NCI-H2227 treated with DMSO at 0.1 percent for 48 hours (cell line): ENCODE measurements at places on chromosomes 6 and 20.
A peak's percentile ranks its signal among the peaks of the same experiment; 100 is the strongest.

DNA sequence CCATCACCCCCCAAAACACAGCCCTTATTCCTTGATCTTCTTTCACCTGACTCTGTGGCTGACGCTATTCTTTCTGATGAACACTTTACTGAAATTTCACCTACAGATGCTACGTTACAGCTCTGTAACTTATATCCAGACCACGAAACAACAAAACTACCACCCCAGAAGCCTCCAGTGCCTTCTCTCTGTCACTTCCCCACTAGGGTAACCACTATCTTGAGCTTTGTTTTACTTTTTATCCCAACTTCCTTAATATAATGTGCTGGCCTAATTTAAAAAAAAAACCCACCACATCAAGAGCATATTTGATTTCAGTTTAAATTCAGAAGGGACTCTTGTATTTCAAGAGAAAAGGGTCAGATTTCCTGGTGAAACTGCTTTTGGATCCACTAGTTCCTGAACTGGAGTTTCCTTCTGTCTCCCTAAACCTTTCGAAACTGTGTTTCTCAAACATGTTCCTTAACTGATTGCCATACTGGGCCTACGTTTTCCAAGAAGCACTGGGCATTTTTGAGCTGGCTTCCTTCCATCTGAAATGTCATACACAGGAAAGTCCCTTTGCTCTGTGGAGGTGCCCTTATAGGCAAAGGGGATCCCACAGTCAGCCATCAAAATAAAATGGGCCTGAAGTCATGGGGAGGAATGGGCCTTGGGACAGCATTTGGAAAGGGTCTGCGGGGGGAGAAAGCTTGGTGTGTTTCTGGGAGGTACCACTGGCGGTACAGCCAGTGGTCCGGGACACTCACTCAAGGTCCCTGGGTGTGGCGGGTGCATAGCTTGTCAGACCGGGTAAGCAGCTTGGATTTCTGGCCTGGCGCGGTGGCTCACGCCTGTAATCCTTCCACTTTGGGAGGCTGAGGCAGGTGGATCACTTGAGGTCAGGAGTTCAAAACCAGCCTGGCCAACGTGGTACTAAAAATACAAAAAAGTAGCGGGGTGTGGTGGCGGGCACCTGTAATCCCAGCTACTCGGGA is 25.8 kb upstream of the RTF2 start:
- no peak for DNase-seq

GRCh38 chr20:18811186-18811585 is 2.4 kb upstream of the SCP2D1 start:
- no peak for DNase-seq

GRCh38 chr20:20369250-20370093 is 1.6 kb downstream of the INSM1 start:
- DNase-seq, result no peak

DNA sequence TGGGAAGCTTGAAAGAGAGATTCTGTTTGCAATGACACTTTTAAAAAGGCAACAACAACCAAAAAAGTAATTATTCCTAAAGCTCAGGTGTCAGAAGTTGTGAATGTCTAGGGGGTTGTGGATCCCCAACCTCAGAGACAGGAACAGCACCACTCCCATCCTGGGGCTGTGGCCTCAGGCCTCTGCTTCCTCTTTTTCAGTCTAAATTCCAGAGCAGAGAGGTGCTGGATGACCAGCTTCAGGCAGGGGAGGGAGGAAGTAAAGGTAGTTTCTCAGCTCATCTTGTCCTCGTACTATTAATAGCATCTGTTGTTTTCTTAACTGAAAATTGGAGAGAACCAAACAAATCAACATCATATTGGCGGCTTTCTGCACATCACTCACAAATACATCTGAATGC is 8.3 kb downstream of the NT5E start:
- no peak for DNase-seq

DNA sequence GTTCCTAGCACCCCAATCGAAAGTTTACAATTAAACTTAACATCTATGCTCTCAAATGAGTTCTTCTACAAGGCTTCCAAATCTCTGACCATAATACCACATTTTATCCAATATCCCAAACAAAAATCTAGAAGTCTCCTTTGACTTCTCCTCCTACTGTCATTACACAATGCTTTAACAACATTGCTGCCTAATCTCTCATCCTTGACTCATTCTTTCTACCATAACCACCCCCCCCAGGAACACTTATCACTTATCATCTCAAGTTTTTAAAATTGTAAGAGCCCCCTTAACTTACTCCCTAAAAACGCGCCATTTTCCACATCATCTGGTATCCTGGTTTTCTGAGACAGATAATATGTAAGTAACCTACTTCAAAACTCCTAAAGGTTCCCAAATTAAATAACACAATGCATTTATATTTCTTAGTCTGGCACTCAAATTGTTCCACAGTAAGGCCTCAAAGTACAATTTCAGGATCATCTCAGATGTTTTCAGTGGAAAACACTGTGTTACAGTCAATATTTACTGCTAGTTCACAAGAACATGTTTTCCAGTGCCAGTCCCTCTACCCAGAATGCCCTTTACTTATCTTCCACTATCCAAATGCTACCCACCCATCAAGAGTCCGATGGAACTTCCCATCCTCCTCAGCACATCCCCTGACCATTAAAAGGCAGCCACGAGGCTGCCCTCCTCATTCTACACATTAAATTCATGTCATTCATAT is 308.2 kb upstream of the THEMIS start:
- DNase-seq, result no peak

GRCh38 chr20:14609328-14610221 is 272.2 kb upstream of the FLRT3 start:
- DNase-seq, result no peak

- no peak for DNase-seq
These were observed 118.8 kb downstream of the PRDM1 start for GRCh38 chr6:106204961-106205360.

DNA sequence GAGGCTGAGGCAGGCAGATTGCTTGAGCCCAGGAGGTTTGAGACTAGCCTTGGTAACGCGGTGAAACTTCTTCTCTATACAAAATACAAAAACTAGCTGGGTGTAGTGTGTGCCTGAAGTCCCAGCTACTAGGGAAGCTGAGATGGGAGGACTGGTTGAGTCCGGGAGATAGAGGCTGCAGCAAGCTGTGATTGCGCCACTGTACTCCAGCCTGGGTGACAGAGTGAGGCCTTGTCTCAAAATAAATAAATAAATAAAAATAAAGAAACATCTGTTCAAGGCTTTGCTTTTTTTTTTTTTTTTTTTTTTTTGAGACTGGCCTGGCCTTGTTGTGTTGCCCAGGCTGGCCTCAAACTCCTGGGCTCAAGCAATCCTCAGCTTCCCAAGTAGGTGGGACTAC is 23.7 kb upstream of the SLC23A2 start:
- DNase-seq, result no peak

DNA sequence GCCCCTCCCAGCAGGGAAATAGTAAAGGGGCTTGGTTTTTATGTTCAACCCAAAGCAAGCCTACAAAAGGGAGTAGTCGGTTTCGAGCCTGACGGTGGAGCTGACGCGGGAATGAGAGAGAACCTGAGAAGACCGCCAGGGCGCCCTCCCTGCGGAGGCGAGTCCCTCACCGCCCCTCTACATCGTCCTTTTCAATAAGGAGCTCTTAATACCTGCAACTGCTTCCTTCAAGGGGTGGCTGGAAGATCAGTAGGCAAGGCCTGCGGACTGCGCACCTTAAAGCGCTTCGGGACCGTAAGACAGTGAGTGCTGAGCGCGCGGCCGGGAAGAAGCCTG is 709 bp upstream of the ZNF76 start:
- no peak for DNase-seq

DNA sequence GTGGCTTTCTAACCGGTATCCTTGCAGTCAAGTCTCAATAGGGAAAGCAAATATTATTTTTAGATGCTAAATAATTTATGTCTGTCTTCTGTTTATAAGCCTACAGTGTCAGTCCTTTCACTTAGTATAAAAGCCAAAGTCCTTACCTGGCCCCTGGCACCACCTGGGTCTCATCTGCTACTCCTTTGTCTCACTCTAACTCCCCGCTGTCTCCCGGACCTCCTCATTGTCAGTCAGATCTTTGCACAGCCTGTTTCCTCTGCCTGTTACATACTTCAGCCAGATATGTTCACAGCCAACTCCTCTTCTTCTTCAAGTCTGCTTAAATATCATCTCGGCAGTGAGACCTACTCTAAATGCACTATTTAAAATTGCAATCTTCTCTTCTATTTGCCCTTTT is 84.2 kb downstream of the THEMIS start:
- no peak for DNase-seq

DNA sequence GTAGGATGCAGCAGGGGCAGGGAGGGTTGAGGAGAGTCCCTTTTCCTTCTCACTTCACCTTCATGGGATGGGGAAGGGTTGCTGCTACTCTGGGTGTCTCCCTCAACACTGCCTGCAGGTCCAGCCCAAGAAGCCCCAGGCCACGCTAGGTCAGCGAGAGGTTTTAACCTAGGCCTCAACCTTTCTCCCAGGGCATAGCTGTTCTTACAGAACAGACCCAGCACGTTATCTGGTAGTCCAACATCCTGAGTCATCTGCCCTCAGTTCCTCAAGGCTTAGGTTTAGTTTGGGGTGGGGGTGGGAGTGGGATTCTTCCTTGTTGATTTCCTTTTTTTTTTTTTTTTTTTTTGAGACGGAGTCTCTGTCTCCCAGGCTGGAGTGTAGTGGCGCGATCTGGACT is 15.8 kb downstream of the LRRC73 start:
- no peak for DNase-seq

DNA sequence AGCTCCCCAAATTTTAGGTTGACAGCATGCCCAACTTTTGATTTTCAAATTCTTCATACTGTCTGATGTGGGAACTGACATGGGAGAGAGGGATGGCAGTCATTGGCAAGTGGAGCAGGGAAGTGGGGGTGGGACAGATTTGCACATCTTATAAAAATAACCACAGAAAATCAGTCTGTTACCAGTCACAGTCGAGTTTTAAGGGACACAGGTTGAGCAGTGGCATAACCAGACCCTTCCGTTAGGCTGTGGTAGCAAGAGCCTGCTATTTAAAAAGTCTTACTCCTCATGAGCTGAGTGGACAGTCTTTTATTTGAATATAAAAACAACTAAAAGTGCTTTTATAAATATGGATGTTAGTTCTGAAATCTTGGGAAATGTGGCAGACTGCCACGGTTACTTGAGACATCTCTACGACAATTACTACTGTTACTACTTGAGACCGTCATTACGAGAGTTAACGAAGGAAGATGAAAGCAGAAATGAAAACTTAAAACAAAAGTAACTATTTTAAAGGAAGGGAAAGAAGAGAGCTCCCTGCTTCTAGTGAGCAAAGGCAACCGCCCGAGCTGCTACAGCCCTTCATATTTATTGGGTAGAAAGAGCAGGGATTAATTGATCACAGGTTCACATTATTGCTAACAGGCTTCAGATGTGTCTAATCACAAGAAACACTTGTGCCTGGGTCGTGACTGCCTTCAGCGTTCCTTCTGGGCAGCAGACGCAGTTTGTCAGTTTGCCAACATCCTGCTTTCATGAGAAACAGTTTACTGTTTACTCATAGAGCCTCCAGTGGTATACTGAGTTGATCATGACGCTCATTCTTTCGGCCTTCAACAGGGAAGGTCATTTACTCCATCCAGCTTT is 71.3 kb downstream of the EFHC1 start:
- no peak for DNase-seq

GRCh38 chr6:131362070-131362469 is 211.0 kb upstream of the ARG1 start:
- DNase-seq, result no peak

DNA sequence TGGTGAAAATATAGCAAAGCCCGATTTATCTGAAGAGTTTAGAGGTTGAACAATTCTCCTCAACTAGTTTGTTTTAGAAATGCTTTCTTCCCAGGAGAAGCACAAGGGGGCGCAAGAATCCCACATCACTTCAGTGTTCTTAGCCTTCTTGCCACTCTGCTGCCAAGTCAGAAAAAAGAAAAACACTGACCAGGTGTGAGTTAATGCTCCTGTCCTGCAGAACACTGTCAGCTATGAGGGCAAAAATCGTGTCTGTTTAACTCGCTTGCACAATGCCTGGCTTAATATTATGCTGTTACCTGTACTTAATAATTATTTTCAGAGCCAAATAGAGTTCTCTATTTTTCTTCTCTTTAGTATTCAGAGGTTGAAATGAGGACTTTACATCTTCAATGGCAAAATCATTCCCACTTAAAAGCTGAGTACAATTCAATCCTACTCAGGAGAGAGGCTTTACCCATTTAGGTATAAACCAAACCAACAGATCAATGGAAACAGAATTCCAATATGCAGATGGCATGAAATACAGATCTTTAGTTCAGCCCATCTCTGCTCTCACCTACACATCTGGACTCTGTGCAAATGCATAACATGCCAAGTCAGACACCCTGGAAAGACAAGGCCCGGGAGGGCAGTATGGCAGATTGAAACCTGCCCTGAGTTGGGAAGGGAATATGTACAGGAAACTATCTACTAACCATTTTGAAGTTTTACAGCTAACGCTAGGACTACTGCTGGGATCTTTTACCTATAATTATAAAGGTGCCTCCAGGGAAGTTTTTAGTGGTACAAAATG is 71.4 kb upstream of the TULP1 start:
- peak; percentile 57 for DNase-seq

- DNase-seq, result peak; percentile 34
These were observed 53.5 kb upstream of the LRFN2 start for GRCh38 chr6:40640599-40641227.

- DNase-seq, result no peak
These were observed 40.1 kb upstream of the RNF144B start for GRCh38 chr6:18347021-18347577.

DNA sequence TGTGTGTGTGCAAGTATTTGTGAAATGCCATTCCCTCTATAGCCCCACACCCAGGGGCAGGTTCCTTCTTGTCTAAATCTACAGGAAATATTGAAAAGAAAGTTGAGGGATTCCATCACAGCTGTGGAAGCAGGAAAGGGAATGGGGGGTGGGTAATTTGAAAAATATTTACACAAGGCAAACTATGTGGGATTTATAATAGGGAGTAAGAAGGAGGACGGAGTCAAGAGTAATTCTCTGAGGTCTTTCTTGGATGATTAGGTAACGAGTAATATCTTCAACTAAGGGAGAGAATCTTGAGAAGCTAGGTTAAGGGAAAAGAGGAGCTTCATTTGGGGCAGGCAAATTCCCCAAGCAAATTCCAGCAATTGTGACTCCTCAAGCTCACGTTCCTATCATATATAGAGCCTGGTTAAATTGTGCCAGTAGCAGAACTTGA is 113.5 kb upstream of the SGK1 start:
- no peak for DNase-seq

- no peak for DNase-seq
These were observed 731.3 kb upstream of the NRSN1 start for GRCh38 chr6:23394681-23395080.

DNA sequence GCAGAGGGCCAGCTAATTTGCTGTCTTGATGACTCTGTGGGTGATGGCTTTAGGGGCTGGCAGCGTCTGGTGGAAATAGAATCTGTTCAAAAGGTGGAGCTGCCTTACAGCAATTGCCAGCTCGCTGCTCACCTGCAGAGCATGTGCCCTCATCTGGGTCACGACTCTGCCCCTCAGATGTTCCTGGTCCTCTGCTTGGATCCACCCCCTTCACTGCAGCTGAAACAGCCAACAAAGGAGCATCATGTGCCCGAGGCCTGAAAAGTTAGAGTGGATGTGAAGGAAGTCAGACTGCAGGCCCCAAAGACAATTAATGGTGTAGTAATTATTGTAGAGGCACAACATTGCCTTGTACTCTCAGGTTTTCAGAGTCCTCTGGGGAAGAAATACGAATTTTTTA is 19.9 kb downstream of the RREB1 start:
- no peak for DNase-seq

- DNase-seq, result no peak
These were observed 67.7 kb upstream of the NOTCH4 start for GRCh38 chr6:32291543-32291942.
